ENCODE measurements at places on chromosomes 7 and 10. TPM values are rescaled to one million over a fixed set of nuclear protein-coding genes. Genes with fewer than 3 reads are reported as not detected.

DNA sequence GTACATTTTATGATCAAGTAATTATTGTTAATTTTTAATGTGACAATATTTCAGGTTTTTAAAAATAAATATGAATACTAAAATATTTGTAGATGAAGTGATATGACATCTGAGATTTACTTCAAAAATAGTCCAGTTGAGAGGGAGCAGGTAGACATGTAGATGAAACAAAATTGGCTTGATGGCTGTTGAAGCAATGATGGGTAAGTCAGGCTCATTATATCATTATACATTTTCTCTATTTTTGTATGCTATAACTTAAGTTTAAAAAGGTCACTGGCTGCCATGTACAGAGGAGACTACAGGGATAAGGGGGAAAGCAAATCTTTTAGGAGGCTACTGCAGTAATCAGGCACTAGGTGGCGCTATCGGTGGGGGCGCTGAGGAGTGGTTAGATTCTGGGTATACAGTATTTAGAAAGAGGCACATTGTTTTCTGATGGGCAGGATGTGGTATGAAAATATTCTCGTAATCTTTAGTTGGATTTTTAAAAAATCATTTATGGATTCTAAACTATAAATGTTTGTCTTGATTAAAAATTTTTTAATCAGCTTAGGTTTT, 189.8 kb upstream of the IMMP2L start:
- peaks cover 12% of the 10 kb centered on the region for H3K4me1 ChIP-seq
- peak; percentile 60 for DNase-seq
- H3K36me3 ChIP-seq = peaks cover 3% of the 10 kb centered on the region
- H3K27me3 ChIP-seq = no peaks in the 10 kb centered on the region

DNA sequence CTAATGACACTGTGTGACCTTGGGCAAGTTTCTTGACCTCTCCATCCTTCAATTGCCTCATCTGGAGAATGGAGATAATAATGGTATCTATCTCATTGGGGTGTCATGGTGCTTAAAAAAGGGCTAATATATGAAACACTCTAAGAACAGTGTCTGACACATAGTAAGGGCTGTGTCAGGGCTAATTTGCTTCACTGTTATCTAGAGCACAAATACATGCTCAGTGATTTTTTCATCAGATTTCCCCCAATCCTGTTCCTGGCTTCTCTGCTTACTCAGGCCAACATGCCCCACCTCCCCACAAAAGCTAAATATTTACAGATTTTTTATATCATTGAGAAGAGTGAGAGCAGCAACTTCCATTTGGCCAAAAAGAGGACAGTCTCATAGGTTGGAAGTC, 20.6 kb downstream of the WIPF3 start:
- H3K4me3 ChIP-seq = no peak overlapping the region
- no peak overlapping the region for H3K27ac ChIP-seq
- no peak for DNase-seq

Gene SFTPA1
- 7,447 TPM for total RNA-seq

Gene TBXAS1
- total RNA-seq = 62.8 TPM
